Activated CD4-positive, alpha-beta T cell treated with anti-CD3 and anti-CD28 coated beads, Interleukin-2, amount 50 U/mL, for 48 hours (primary cell): ENCODE measurements at places on chromosomes 7 and 10.

- DNase-seq, result no peak
Observed at GRCh38 chr10:21069929-21070700, 173.0 kb upstream of the NEBL start.

DNA sequence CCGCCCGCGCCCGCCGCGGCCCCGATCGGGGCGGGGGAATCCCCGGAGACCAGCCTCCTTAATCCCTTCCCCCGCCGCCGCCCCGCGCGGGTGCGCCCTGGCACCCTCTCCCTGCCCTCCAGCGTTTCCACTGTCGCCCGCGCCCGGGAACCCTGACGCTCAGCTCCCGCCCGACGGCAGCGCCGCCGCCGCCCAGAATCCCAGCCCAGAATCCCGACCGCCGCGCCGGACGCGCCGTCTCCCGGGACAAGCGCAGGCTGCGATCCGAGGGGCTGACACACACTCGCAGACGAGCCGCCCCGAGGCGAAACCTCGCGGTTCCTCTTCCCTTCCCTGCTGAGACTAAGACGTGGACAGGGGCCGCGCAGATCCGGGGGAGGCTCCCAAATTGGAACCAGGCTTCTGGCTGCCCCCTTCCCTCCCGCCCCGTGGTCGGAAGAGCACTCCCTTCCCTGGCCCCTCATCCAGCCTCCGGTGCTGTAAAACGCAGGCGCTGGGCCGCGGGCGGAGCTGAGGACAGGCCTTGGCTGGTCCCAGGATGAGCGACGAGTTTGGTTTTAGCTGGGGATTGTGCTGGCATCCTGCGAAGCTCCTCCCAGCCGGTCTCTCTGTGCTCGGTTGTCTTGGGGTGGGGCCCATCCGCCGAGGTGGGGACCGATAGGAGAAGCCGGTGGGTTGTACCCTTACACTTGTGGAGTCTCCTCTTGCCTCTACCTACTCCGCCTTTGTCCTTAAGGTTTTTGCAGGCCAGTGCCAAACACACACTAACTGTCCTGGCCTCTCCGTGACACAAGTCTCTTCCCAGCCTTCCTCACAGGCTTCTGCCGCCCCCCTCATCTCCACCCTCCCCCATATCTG is 1.1 kb downstream of the MARVELD1 start:
- DNase-seq, result no peak

DNA sequence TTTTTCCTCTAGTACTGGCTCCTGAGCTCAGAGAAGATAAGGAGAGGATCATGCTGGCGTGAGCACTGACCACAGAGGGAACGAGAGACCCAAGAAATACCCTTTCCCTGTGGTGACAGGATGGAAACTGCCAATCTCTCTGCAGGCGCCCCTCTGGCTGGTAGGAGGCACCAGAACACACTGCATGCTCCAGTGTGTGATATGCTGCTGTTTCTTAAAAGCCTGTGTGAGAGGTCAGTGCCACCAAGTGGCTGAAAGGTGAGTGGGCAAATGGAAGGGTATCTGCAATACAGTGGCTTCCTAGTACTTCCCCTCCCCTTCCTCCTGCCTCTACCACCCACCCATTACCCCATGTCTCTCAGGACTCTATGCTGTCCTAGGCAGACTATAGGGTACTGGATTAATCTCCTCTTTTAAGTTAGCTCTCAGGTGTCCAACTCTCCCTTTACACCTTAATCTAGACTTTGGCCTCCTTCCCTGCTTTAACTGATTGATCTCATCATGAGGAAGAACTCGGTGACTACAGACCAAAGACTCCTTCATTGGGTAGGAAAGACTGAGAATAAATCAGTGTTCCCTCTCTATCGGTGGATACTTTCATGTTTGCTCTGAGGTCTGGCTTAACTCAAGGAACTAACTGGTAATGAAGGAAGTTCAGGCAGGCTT is 283.6 kb downstream of the ADRA2A start:
- no peak for DNase-seq

- peak; percentile 53 for DNase-seq
Observed at GRCh38 chr7:36686499-36686898, 37.8 kb downstream of the AOAH start.

GRCh38 chr7:33651998-33652515 is 253.3 kb upstream of the BMPER start:
- DNase-seq, result no peak

- no peak for DNase-seq
Observed at GRCh38 chr7:87129848-87130247, 22.4 kb upstream of the DMTF1 start.

GRCh38 chr10:100427374-100427773 is 35.4 kb upstream of the WNT8B start:
- DNase-seq, result no peak

GRCh38 chr7:7212612-7213011 is 30.3 kb downstream of the C1GALT1 start:
- no peak for DNase-seq

GRCh38 chr7:47724335-47724982 is 142.5 kb upstream of the TNS3 start:
- no peak for DNase-seq

DNA sequence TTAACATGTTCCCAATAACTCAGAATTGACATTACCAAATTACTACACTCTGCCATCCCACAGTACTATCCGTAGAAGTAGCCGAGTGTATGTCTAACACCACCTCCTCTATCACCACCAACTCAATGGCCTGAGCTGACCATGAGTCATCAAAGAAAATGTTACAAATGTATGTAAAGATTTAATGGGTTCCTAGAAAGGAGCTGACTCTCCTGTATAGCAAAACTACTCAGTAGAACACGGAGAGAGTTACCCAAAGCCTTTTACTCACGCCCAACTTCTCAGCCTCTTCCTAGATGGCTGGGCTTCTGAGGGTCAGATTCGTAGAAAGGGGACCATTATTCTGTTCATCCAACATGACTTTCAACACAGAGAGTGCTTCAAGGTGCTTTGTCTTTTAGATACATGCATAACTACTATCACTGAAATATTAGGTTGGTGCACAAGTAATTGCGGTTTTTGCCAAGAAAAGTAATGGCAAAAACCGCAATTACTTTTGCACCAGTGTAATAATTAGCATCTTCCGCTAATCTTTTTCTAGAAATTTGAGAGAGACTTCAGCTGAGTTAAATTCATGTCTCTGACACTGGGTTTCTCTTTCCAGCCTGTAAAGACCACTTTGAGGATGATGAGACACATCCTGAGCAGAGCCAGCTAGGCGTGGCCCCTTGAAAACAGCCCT is 24.0 kb upstream of the NANOS1 start:
- no peak for DNase-seq

DNA sequence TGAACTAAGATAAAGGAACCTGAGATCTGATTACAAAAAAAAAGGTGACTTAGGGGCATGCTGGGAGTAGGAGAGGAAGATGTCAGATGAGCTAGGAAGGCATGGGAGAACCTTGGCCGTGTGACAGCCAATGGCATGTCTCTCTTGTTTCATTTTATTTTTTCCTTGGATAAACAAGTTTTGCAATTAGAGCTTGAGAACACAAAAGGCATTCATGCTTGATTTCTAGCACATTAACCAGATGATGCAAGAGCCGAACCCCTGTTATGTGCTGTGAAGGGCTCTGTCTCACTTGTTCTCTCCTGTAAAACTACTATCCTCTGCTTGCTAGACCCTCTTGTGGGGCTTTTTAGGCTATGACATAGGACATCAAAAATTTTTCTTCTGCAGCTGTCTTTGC is 134.3 kb upstream of the ASAH2 start:
- no peak for DNase-seq

DNA sequence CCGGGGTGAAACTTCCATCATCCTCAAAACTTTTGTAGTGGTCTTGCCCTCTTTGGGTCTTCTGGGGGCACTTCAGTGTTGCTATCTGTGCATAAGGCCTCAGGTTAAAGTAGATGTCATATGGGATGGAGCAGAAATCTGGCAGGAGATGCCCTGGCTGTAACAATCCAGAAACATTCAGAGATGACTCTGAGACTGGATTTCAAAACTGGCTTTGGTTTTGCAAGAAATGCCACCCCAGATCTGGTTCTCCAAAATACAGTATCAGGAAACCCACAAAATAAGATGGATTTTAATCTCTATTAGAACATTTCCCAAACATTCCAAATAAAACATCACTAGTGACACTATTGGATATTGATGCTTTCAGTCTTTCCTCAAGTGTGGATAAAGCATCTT is 191.5 kb downstream of the REEP3 start:
- no peak for DNase-seq

DNA sequence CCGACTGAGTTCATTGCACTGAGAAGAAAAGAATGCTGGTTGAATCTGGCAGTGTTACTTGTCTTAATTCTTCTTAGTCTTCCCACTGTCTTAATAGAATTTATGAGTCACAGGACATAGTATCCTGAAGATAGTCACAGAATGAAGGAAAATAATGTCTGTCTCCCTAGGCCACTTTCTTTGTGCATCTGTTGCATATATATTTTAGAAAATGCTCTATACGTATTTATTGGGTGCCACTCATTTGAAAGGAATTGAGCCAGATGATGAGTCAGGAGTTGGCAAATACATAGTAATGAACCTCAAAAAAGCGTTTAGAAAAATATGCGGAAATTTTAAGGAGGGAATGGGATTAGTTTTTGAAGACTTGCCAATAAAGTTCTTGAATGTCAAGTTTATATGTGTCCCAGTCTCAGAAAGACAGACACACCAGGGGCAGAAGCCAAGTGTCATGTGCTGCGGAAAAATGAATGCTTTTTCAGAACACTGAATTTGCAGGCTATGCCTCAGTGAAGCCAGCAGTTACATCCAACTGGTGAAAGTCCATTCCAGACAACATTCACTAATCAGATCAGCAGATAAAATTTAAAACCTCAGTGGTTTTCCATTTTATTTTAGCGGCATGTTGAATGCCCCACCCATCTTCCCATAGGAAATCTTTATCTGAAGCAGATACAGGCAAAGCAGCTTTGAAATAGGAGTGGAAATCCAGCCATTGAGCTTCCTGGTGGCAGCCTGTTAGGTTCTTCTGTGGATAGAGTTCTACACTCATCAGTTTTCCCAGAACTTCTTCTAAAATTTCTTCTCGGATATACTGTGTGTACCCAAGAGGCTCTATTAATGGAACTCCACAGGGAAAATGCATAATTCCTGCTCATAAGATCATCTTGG is 308.4 kb downstream of the BICC1 start:
- no peak for DNase-seq

DNA sequence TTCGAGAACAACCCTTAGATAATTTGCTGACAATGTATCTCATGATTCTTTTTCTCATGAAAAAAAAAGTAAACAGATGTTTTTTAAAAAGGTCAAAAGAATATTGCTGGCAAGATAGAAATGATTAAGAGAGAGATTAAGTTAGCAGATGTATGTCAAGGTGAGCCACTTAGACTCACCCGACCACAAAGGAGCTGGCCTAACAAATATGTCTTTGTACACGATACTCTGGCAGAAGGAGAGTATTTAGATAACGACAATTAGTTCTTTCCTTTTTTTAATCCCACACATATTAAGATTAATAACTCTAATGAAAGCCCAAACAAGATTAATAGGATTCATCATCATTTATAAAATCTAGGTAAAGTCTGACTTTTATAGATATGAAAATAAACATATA is 156.7 kb downstream of the RAPGEF5 start:
- no peak for DNase-seq

DNA sequence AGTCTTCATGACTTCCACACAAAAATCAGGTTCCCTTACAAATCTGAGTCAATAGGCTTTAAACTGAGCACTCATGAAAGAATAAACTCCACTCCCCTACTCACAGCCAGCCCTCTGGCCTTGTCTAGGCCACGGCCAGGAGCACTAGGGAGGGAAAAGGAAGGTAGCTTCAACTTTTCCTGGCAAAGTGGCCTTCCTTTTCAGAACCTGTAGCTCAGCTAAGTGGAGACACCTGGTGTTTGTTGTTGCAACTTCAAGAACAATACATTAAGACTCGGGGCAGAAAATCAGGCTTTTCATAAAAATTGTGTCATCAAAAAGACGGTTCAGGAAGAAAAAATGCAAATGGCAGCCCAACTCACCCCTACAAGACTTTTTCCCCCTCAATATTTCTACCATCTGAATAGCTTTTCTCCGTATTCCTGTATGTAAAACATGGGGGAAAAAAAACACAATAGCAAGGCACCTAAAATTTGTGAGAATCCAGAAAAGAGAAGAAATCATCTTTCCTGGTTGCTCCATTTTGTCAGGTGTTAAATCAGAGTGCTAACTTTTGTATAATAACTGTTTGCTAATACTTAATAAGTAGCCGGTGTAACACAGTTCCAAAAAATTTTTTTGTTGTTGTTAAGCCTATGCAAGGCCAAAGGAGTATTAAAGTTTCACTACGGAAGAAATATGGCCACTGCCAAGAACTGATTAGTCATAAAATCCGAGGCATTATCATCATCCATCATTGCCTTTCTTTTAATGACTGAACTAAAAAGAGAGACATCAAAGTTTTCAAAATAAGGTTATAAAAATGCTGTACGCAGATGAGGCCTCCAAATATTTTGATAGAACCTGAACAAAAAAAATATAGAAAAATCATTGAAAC is 66.2 kb upstream of the ARID5B start:
- DNase-seq, result no peak

DNA sequence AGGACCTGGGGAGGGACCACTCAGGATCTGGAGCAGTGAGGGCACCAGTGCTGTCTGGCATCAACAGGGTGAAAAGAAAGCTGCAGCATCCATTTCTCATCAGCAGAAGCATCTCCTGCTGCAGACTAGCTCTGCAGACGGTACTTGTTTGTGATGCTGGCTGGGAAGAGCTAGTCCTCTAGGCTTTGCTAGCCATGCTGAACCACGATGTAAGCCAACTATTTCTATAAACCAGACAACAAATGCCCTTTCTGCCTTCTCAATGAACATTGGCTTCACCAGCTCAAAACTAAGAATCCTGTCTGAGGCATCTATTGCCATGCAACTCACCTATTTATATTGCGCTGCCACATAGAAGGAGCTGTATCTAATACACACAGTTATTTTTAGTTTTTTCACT is 65.6 kb downstream of the CTTNBP2 start:
- DNase-seq, result no peak

GRCh38 chr10:47063858-47064257 is 152.6 kb downstream of the PTPN20 start:
- DNase-seq, result no peak
